Large intestine (tissue), 12 donors: ENCODE measurements at places on chromosomes 4 and X. TPM values are rescaled to one million over a fixed set of nuclear protein-coding genes. Genes with fewer than 3 reads are reported as not detected.
A peak's percentile ranks its signal among the peaks of the same experiment; 100 is the strongest.

The ANKRD37 gene
- 9.1 TPM for polyA plus RNA-seq

The ADGRG2 gene
- 1.4 TPM for polyA plus RNA-seq

- DNase-seq, result no peak
Observed at GRCh38 chr4:97197106-97197505, 946.2 kb downstream of the STPG2 start.

DNA sequence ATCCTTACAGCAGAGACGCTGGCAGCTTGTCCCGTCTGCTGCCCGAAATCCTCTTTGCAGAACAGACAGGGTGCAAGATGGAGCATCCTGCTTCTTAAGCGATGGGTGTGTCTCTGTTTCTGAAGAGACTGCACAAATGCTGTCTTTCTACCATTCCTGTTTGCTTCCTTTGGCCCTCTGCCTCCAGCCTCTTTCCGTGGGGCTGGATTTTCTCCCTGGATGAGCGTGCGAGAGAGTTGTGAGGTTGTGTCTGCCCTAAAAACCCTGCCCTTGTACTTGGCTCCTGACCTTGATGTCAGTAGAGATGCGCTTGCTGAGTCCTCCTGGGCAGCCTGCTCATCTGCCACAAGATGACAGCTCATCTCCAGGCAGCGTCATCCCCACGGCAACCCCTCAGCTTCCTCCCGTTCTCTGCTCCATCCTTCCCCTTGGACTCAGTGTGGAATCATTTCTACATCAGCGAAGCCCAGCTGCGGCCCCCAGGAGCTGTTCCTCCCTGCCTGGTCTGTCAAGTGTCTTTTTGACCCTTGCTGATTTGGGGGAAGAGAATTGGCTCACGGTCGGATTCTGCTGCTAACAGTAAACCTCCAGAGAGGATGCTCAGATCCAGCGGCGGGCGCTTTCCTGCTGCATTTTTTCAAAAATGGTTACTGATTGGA lies 246.2 kb downstream of the ASMT start:
- DNase-seq, result no peak

DNA sequence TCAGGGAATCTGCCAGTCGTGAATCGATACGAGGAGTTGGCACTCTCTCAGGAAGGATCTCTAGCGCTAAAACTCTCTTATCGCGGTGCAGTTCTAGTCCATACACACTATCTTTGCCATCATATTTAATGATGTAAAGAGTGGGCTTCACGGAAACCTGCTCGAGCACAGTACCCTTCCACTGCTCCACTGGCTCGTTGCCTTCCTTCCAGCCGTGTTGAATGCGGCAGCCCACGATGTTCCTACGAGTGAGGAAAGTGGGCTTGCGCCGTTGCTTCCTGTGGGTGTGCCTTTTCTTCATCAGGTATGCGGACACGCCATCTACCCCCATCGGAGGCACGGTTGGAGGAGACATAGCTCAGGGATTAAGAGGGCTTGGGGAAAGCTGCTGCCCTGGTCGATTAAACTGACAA lies 661 bp downstream of the SPIN4 start:
- DNase-seq, result no peak

The RADX gene
- 8.5 TPM for polyA plus RNA-seq

DNA sequence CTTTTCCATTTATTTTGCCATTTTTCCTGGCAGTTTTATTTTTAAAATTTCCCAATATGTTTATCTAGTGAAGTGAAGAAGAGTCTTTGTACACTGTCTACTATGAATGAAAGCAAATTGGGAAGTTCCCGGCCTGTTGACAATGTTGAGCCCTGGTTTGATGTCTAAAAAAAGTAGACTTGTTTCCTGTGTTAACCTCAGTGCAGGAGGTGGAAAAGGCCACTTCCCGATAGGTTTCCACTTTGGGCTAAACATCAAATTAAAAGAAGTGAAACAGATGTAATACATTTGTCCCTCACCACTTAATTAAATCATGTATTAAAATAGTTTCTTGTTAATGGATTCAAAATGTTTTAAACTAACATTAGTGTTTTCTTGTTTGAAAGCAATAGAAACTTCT lies 30.0 kb downstream of the BBS12 start:
- DNase-seq, result no peak

GRCh38 chr4:77002321-77003107 lies 53.0 kb downstream of the SEPTIN11 start:
- no peak for DNase-seq

The OPRPN gene
- polyA plus RNA-seq, result not detected

The FGFRL1 gene
- polyA plus RNA-seq, result 12.6 TPM

DNA sequence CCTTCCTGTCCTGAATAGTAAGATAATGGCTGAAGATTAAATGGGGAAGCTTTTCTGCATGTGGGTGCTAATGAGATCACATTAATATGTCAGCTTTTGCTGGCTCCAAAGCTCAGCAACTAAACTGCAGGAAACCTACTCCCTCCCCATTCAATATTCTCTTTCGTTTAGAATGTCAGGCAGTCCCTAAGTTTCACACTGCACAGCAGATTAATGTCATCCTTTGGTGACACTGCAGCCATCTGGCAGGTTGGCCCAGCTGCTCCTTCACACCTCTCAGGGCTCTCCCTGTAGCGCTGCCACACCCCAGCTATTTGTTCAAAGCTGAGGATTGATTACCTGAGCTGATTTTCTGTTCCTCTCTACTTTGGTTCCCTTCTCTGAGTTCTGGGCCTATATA lies 110.5 kb downstream of the KDR start:
- DNase-seq, result no peak

The LRCH2 gene
- polyA plus RNA-seq, result 3.9 TPM

GRCh38 chrX:103687696-103688201 lies 1.2 kb upstream of the MORF4L2 start:
- peak; percentile 67 for DNase-seq

The PCDH11X gene
- 0.01 TPM for polyA plus RNA-seq

The RASL11B gene
- polyA plus RNA-seq, result 2.1 TPM

DNA sequence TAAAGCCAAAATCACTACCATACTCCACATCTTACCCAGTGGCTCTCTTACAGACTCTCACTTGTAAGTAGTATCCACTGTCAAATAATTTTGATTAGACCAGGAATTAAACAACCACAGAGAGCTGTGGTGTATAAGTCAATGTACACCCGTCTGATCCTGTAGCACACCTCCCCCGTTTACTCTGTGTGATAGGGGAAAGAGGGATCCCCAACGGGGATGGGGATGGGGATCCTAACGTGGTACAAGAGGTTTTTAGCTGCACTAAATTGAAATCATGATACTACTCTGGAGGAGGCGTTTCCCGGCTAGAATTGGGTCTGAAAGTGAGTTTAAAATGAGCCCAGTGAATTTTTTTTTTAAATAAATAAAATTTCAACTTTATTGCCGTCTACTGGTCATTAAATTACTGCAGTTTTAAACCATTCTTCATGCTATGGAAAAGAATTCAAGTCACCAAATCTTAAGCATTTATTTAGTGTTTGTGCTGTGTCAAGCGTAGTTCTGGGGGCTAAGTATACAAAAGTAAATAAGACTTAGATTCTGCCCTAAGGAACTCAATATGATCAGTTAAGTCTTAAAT lies 76.6 kb downstream of the INTS12 start:
- no peak for DNase-seq

The AFF2 gene
- 1.6 TPM for polyA plus RNA-seq

- DNase-seq, result no peak
Observed at GRCh38 chrX:5242091-5242790, 986.4 kb downstream of the NLGN4X start.

DNA sequence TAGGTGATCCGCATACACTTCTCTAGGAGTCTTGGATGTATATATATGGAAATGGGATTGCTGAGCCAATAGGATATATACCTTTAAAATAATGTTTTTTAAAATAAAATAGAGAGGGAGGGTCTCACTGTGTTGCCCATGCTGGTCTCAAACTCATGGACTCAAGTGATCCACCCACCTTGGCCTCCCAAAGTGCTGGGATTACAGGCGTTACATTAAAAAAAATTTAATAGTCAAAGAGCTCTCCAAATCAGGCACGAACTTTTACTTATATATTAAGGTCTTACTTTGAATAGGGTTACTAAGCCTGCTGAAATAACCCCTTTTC lies 109.0 kb downstream of the GNL3L start:
- DNase-seq, result no peak

DNA sequence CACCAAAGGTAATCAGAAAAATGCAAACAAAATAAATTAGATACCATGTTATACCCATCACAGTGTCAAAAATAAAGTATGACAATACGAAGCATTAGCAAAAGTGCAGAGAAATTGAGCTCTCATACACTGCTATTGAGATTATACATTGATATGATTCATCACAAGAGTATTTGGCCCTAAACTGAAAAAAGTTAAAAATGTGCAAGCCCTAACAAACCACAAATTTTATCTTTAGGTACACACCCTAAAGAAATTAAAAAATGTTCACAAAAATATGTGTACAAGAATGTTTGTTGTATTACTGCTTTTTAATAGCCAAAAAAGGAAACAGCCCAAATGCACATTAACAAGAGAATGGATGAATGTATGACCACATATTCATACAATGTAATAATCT lies 137.9 kb upstream of the MAGEA10 start:
- DNase-seq, result no peak

The LIMCH1 gene
- polyA plus RNA-seq, result 18.6 TPM

DNA sequence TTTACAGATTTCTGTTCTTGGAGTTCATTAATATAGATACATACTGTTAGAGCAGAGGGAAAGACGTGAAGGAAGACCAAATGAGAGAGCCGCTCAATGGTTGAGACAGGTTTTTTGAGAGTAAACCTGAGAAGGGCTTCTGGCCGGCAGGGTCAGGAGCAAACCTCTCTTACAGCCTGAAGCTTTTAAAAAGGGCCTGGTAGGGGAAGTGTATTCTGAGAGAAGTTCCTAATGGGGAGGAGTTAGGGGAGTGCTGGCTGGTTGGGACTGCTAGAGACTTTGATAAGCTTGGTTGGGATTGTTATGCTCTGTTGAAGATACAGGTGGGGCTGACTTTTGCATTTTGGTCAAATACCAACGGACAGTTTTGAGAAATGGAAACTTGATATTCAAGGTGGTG lies 186.8 kb upstream of the PABPC4L start:
- DNase-seq, result no peak

- no peak for DNase-seq
Observed at GRCh38 chrX:139823806-139824205, 109.0 kb downstream of the ATP11C start.

GRCh38 chrX:70998411-70999027 lies 67.6 kb upstream of the SLC7A3 start:
- peak; percentile 17 for DNase-seq

DNA sequence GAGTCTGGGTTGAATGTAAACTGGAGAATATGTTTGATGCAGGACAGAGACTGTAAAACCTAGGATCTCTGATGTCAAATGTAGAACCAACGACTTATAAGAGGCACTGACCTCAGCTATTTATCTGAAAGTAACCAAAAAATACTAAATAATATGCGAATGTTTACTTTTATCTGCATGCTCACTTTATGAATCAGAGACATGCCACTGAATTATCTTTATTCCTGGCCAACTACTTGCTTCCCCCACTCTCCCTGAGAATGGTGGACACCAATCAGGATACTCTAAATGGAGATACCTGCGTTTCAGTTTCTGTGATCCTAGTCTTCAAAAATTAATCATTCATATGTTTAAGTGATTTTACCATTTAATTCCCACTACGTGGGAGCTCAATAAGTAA lies 1038.4 kb upstream of the PABPC4L start:
- no peak for DNase-seq

DNA sequence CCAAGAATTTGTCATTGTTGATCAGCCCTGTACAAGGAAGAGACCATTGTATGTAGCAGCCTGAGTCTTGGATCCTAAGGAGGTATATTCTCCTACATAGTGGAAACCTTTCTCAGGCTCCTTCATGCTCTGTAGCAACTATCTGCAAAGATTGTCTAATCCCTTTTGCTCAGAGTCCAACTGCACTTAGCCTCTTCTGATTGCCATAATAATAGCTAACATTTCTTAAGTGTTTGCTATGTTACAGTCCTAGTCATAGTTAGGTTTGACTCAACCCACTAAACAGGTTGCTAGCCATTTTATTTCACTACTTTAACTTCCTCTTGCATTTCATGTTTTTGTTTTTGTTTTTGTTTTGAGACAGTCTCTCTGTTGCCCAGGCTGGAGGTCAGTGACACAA lies 50.8 kb upstream of the SLC16A2 start:
- peak; percentile 4 for DNase-seq

DNA sequence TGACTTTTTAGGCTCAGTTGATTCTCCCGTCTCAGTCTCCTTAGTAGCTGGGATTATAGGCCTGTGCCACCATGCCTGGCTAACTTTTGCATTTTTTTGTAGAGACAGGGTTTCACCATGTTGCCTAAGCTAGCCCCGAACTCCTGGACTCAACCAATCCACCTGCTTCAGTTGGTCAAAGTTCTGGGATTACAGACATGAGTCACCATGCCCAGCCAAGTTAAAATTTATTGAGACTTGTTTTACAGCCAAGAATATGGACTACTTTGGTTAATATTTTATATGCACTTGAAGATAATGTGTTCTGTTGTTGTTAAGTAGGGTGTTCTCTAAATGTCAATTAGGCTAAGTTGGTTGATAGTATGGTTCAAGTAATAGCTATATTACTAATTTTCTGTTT lies 58.7 kb downstream of the CYTL1 start:
- no peak for DNase-seq

DNA sequence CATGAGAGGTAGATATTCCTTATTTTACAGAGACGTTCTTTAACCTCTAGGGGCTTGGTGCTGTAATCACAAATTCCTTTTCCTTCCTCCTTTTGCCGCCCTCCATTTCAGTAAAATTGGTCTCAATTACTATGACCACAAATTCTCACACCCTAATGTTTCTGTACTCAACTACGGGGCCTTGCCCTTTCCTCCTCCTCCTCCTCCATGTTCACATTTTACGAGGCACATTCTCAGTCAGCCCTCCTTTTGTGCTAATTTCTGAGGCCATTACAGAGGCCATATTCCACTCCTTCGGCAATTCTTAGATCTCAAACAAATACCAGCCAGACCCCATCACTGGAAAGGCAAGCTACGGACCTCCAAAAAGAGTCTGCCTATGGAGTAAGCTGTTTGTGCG lies 92.1 kb downstream of the SH3KBP1 start:
- DNase-seq, result no peak

DNA sequence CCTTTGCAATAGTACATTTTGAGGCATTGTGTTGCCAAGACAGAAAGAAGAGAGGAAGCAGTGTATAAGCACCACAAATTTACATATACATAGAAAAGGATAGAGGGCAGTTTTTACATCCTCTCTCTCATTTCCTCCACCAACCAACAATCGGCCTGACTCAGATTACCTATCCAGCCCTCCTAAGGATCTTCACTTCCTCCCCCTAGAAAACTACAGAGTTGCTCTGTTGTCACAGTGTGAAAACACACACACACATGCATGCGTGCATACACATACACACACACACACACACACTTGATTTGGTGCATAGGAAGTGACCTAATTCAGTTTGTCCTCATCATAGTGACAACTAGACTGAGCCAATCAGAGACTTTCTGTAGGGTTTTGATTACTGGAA lies 98.8 kb upstream of the SPRY1 start:
- DNase-seq, result no peak

The HERC6 gene
- polyA plus RNA-seq, result 10.8 TPM

The WAS gene
- polyA plus RNA-seq, result 6.3 TPM

The CFAP299 gene
- polyA plus RNA-seq, result 0.16 TPM

GRCh38 chr4:47674144-47674543 lies 163.7 kb downstream of the CORIN start:
- DNase-seq, result no peak
